ENCODE measurements at places on chromosomes 12 and 14. TPM values are rescaled to one million over a fixed set of nuclear protein-coding genes. Genes with fewer than 3 reads are reported as not detected.
A peak's percentile ranks its signal among the peaks of the same experiment; 100 is the strongest.

Gene PYGL
- 58.6 TPM for total RNA-seq

Gene ADAM21
- not detected for total RNA-seq

Gene HHIPL1
- total RNA-seq, result 2.4 TPM

Gene KRT75
- not detected for total RNA-seq

Gene ANKS1B
- total RNA-seq, result 9.6 TPM

Gene KLRC1
- total RNA-seq, result 3.3 TPM

Gene PFKM
- total RNA-seq, result 55.1 TPM

Gene EXOC3L4
- total RNA-seq, result 2.5 TPM

Gene IGF1
- 9.2 TPM for total RNA-seq

Gene NTN4
- total RNA-seq, result 97.7 TPM

Gene UBC
- total RNA-seq, result 1,015 TPM

Gene FAM181A
- not detected for total RNA-seq

Gene B4GALNT3
- 11.7 TPM for total RNA-seq

DNA sequence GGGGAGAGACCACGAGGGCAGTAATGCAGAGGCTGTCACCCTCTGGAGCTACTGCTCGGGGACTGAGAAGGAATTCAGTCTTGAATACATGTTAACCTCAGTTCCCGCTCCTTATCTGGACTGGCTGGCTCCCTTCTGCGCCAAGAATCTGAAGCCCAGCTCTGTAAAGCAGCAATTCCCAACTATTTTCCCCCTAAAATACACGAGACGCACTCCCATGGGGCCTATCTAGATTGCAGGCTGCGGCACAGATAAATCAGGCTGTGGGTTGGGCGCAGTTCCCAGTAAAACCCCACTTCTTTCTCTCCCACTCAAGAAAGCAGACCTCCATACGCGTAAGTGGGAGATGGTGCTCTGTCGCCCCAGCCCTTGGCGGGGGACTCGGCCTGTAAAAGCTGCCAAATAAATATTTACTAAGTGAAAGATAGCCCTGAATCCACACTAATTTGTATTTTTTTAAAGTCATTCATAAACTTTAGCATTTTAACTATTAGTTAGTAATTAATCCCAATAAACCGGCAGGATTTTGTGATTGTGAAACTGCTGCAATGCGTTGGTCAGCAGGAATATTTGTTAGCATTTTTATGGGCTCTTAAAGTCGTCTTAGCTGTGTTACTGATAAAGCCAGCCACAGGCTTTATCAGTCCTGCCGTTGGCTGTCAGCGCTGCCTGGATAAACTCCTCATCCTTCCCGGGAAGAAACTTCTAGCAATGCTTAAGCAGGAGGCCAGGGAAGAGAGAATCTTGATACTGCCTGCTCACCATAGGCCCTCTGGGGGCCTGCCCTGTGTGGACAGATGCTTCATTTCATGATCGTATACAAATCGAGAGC, 17.8 kb downstream of the FBXL14 start:
- DNase-seq, result peak; percentile 77

- peak; percentile 49 for DNase-seq
Measured at GRCh38 chr12:119115296-119115905, 63.3 kb upstream of the HSPB8 start.

GRCh38 chr12:96514328-96514727, 25.0 kb downstream of the CFAP54 start:
- no peak for DNase-seq

DNA sequence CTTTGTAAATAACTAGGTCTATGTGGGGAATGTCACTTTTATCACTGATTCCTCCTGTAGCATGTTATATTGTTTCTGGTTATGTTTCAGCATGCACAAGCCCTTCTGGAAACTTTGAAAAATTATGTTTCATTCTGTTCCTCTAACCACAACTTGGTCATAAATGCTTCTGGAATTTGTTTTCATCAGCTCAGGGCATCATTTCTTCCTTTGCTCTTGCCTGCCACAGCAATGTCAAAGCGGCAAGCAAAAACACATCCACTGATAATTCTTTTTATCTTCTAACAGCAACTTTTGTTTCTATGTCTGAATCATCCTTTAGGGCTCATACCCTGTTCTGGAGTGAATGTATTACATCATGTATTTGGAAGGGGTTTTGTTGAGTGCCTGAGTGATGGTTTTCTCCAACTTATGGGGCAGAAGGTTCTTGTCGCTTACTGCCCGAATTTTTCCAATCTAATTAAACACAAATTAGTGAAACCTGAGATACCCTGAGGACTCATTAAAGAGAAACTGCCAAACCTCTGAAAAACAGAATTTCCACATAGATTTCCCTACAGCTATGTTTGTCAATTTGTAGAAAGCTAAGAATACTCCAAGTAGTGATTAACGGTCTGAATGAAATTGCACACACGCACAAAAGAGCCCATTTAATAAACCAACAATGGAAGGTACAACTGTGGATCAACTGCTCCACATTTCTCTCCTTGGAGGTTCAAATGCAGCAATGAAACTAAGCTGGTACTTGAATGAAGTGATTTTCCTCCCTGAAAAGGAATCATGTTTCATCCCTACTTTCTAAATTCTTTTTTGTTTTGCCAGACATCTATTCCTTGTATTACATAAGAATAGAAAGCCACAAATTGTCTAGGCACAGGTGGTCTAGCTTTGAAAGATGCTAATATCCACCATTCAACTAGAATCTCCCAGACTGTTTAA, 173.5 kb upstream of the KRR1 start:
- no peak for DNase-seq

- no peak for DNase-seq
Measured at GRCh38 chr14:93322929-93323599, 9.8 kb downstream of the BTBD7 start.

DNA sequence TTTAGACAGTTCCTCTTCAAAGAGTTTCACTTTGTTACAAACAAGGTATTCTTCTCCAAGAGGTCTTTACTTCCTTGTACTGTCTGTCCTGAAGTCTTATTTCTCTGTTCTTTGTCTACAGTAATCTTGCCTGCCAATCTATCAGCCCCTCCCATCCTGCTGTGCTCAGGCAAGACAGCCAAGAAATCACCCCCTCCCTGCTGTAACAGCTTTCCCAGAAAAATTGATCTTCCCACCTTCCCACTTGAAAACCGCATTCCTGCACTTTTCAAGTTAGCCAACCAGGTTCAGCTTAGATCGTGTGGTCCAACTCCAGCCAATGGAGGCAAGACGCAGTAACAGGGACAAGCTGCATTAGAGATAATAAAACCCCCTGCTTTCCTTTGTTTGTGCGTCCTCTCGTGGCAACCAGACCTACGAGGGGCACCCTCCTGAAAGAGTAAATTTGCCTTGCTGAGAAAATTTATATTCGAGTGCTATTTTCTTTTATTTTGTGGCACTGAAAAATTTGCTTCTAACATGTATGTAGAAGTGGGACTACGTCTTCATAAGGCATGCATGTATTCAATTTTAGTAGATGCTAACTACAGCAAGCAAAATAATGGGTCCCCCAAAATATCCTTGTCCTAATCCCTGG, 46.5 kb upstream of the ESR2 start:
- no peak for DNase-seq

GRCh38 chr12:108102363-108102762, 26.7 kb upstream of the WSCD2 start:
- no peak for DNase-seq

DNA sequence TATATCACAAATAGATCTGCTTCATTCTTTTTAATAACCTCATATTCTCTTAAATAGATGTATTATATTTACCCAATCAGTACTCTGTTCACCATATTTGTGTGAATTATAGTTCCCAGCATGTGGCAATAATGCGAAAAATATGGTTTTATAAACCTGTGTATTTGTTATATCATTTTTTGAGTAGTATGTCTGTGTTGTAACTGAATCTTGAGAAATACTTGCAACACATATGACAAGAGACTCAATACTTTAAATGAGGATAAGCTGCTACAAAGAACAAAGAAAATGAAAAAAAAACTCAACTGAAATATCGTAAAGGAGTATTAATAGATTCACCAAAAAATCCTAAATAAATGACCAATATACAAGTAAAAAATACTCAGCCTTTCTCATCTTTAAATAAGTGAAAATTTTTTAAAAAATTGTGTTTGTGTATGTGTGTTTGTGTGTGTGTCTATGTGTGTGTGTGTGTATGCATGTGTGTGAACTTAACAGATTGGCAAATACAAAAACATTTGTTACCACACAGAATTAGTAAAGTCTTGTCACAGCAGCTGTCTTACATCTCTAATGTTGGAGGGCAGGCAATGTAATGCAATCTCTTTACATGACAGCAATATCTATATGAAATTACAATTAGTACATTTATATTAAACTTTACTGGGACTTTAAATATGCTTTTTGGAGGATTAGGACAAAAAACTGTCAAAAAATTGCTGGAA, 441.9 kb upstream of the MGAT4C start:
- DNase-seq, result no peak

DNA sequence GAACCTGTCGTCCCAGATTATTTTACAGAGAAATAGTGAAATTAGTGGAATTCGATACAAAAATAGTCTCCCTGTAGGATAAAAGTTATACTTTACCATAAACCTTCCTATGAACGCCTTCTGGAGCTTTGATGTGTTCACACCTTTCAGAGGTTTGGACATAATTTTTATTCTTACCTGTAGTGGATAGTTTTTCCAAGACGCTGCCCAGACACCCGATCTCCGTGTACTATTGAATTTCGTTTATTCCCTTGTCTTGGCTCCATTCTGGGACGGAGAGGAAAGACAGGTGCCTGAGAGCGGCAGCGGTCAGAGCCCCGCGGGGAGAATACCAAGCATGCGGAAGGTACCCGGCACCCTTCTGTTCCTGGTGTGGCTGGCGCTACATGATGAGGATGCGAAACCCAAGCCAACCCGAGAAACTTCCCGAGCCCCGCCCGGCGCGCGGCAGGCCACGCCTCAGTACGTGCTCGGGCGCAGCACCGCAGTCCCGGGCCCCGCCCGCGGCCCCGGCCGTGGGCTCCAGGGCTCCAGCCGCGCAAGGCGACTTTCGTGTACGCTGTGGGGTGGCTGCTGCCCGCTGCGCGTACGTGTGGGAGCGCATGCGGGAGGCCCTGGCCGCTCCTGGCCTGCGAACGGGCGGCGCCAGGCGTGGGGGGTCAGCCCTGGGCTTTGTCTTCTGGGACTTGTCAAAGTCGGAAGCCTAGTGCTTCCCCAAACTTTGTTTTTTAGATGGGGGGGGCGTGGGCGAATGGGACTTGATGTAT, 11.3 kb upstream of the SNAPC1 start:
- DNase-seq, result peak; percentile 93

- DNase-seq, result no peak
Measured at GRCh38 chr14:64953661-64954060, 11.1 kb upstream of the GPX2 start.

DNA sequence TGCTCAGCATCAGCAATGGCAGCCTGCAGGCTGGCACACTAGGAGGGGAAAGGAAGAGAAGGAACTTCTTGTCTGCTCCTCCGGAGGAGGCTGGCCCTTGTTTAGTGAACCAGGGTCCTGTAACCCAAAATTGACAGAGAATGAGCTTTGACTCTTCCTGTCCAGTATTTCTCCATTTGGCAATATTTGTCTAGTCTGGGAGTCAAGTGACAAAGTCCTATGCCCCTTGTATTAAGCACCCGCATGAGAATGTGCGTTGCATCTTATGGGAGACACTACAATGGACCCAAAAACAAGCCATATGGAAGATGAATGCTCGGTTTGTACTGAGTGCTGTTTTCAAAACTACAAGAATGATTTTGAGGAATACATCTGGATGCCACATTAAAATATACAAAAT, 3.8 kb downstream of the KRT6C start:
- DNase-seq, result no peak

DNA sequence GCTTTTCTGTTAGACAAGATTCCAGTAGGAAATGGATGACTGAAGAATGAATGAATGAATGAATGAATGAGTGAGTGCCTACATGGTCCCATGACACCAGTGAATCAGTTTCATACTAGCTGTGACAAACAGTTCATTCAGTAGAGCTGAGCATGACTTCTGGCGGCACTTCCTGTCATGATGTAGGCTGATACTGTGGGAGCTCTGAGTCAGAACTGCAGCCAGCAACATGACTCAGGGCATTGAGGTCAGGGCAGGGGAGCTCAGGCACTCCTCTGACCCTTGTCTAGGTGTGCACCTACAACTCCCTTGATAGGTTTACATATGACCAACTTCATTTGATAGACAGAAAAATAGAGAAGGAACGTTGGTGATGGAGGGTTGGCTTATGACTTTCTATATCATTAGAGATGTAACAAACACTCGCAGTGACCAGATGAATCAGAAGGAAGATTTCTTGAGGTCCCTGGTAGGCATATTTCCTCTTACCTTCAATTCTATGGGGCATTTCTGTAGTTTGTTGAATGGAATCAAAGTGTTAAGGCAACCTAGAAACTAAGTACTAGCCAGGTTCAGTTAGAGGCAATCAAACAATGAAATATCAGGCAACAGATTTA, 139.3 kb upstream of the ARHGAP5 start:
- peak; percentile 59 for DNase-seq

DNA sequence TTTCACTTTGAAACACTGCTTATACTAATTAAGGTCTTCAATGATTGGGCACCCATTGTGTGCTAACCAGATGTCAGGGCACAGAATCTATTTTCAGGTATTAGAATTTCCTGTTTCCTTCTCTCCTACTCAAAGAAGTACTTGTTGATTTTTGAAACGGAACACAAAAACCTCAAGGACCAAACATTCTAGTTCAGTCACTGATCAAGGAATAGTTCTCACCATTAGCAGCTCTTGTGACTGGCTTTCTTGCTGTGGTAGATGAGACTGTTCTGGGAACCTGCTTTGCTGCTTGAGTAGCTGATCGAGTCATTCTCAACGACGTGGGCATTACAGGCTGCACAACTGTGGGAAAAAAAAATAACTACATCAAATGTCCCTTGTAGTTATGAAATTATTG, 11.0 kb downstream of the DLGAP5 start:
- no peak for DNase-seq

- DNase-seq, result peak; percentile 65
Measured at GRCh38 chr14:72948481-72949138, 22.3 kb downstream of the DCAF4 start.

GRCh38 chr14:90587918-90588317, 191.1 kb downstream of the CALM1 start:
- DNase-seq, result no peak

DNA sequence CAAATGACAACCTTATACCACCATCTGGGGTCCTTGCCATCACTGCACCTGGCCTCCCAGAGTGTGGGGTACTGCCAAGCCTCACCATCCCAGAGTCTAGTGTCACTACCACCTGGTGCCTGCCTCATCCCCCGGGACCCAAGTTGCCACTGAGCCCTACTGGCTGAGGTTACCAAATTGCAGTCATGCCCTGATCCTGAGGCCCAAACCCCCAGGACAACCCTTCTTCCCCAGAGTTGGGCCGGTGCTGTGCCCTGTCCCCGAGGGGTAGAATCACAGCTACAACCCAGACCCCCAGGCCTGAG, 8.4 kb upstream of the SFSWAP start:
- DNase-seq, result no peak

DNA sequence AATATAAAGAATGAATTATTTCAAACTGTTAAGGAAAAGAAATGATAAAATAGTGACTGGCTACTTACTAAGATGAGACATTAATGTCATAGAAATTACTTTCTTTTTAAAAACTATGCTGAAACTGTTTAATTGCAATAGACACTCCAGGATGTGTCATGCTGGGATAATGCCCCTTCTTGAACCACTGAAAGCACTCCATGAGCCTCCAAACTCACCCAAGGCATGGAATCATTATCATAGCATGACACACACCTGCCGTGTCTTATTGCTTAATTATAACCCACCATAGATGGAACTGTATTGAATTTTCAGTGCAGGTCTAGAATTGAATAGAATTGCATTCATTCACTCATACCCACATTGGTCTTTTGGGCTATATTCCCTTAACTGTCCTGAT, 4.3 kb downstream of the MBIP start:
- DNase-seq, result no peak

GRCh38 chr12:91579516-91580263, 397.1 kb upstream of the DCN start:
- DNase-seq, result no peak
